ENCODE measurements at places on chromosomes 16 and 17.

DNA sequence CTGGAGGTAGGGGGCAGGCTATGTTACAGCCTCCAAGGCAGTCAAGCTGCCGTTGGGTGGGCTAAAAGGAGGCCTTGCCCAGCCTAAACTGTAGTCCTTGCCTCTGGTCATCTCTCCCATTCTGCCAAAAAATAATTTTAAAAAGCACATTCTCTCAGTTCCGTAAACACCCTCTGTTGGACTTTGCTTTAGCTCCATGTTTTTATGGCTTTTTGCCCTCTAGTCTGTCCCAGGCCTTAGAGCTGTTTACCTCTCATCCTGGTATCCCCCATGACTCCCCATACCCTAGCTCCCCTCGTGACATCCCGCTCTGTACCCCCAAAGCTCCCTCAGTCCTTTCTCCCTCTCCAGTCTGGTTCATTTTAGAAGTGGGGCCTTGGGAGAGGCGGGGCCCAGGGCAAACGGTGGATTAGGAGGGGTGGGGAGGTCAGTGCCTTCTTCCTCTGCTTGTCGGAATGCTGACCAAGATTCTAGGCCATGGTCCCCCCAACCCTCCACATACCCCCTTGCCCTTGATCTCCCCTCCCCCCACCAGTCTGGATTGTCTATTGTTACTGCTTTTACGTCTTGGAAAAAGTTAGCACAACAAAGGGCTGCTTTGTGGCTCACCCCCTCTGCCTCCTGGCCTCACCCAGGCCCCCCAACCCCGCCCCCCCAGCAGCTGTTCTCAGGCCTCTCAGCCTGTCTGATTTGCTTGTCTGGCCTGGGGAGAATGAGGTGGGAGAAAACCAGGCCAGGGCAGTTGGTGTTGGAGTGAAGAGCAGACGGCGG lies 18.4 kb downstream of the GJD3 start:
- no peak for DNase-seq

DNA sequence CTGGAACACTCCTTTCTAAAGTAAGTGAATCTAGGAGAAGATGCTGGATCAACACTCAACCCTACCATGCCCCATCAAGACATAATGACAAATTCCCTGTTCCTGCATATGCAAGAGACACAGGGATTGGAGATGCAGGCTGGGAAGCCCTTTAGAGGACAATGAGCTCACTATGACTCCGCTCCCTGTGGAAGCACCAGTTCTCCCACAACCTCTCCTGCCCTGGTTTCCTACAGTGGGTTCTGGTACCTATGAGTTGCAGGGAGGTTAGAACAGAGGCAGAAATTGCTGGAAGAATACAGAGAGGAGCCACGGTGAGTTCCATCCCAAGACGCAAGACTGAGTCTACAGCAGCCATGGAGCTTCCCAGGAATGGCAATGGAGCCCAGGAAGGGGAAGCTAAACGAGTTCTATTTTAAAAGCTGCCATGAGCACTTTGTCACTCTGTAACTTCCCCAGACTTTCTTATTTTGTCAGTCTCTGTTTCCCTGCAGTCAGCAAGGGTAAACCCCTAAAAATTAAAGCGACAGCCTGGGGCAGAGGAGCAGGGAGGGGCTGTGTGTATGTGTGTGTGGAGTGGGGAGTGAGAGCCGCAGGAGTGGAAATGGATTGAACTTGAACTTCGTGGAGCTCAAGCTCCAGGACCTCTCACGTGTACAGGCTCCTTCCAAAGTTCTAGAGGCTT lies 42.3 kb upstream of the PIK3R6 start:
- no peak for DNase-seq

GRCh38 chr17:28946239-28946638 lies 5.1 kb downstream of the PHF12 start:
- DNase-seq, result no peak

DNA sequence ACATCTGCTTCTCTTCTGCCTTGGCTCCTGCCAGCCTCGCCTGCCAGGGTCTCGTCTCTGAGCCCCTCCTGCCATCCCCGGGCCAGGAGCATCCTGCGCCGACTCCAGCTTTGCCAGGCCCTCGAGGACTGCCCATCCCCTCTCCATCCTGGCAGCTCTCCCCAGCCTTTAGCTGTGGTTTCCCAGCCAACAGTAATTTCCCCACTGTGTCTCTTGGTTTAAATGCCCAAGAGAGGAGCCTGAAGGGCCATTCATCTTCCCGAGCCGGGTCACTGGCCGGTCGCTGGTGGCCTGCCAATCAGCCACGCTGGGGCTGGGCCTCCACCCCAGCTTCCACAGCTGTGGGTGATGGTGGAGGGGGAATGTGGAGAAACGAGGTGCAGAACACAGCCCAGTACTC lies 47.8 kb downstream of the MRC2 start:
- DNase-seq, result no peak

GRCh38 chr16:30084816-30085159 lies 6.9 kb downstream of the TBX6 start:
- no peak for DNase-seq

DNA sequence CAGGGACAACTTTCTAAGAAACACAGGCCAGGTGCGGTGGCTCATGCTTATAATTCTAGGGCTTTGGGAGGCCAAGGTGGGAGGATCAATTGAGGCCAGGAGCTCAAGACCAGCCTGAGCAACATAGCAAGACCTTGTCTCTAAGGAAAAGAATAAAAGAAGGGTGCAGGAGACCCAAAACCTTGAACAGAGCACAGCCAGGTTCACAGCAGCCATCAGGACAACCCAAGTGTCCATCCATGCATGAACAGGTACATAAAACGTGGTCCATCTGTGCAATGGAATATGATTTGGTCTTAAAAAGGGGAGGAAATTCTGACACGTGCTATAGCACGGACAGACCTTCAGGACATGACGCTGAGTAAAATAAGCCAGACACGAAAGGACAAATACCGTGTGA lies 91.0 kb downstream of the PGS1 start:
- DNase-seq, result no peak

DNA sequence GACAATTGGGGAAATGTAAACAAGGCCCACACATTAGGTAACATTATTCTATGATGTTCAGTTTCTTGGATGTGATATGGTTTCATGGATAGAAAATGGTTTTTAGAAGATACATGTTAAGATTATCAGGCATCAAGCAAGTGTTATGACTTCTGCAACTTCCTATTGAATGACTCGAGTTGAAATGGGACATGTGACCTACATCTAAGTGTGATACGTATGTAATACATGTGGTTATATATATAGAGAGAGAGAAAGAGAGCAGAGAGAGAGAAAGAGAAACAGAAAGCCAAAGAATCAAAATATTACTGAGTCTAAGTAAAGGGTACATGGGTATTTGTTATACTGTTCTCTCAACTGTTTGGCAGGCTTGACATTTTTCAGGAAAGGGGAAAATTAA lies 1.7 kb downstream of the TMEM170A start:
- DNase-seq, result no peak

DNA sequence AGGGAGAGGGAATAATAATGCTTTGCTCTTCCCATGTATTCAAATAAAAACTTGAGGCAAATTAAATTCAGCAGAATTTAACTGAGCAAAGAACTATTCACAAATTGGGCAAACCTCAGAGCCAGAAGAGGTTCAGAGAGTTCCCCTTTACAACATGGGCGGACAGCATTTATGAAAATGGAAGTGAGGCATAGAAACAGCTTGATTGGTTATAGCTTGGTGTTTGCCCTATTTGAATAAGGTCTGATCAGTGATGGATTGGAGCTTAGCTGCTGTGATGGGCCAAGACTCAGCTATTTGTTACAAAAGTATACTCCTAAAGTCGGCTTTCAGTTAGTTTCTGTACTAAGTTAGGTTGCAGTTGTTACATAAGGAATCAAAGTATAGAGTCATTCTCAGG lies 63.0 kb downstream of the TMEM100 start:
- DNase-seq, result no peak

DNA sequence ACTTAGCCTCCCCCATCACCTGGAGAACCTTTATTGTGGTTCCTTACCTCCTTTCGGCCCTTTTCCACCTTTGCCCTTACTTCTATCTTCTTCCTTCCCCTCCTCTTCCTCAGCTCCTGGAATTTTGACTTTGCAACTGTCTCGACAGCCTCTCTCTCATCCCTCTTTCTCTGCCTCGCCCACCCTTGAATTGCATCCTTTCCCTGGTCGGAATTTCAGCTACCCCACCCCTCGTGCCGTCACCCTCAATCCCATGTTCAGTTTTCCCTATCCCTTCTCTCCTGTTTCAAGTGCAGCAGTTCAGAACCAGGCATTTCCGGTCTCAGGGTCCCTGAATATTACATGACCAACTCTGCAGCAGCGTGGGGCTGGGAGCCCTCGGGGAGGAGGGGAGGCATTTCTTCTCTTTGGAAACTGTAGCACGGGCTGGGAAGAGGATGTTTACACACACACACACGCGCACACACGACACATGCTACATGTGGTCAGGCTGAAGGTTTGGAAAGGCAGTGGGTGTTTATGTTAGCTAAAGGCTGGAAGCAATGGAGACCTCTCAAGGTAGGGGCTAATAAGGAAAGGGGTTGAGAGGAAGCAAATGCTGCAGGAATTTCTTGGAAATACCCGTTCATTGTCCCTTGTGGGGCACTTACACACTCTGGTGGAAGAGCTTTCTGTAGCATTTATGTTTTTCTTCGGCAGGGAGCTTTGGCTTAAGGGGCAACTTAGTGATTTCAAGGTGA lies 971 bp downstream of the MINK1 start:
- no peak for DNase-seq

- DNase-seq, result peak; percentile 10
These were observed 69.2 kb upstream of the CES5A start for GRCh38 chr16:55944377-55944802.

DNA sequence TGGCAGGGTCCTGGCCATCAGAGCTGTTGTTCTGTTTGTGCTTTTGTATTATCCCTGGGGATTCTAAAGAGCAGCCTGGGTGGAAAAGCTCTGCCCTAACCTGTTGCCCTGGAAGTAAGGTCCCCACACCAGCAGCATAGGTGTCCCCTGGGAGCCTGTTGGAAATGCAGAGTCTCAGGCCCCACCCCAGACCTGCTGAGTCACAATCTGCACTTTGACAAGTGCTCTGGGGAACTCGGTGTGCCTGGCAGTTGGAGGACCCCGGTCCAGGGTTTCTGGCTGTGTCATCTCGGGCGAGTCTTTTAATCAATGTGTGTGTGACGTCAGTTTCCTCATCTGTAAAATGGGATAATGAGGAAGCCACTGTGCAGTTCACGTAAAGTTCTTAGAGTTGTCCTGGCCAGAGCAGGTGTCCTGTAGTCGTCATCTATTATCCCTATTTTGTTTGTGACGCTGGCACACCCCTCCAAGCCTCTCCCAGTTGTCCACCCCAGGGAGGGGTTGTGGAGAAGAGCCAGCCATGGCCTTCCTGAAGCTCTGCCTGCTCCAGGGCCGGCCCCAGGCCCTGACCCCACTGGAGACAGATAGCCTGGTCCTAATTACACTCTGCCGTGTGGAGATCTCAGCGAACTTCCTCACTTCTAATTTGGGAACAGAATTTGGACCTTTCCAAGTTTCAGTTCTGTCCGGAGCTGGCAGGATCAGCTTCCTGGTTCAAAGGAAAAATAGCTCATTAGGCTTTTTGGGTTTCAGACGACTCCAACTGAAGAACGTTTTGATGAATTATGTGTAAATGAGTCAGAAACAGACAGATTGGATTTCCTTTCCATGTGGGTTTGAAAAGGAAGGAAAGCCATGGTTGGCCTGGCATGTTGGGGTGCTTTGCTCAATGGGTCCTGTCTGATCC lies 295.7 kb upstream of the FOXF1 start:
- no peak for DNase-seq

DNA sequence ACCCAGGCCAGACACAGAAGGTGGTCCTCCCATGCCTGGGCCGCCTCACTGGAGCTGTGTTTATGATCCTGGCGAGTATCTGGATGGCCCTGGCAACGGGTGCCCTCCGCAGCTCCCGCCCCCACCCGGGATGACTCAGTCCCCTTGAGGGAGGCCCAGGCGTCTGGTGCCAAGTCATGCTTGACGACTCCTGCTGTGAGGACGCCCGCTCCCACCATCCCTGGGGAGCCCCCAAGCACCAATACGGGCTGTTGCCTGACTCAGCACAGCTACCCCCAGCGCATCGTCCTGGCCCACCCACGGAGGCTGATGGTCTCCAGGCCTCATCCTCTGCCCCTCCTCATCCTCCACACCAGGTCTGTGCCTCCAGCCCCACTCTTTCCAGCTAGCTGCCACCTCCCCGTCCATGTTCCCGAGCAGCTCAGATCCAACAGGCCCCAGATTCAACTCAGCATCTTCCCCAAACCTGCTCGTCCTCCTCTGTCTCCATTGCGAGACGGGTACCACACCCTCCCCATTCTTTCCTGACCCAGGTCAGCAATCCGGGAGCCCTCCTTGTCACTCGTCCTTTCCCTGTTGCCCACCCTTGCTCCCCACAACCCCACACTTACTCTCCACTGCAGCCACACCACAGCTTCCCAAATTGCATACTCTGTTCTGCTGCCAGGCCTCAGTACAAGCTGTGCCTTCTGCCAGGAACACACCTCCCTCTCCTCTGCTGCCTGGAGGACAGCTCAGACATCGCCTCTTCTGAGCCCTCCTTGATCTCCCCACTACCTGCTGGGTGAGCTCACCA lies 2.6 kb downstream of the CAMKK1 start:
- no peak for DNase-seq

- no peak for DNase-seq
These were observed 151.3 kb downstream of the C16orf78 start for GRCh38 chr16:49524947-49525315.

- peak; percentile 26 for DNase-seq
These were observed 1.1 kb upstream of the TFAP4 start for GRCh38 chr16:4273858-4274311.

- no peak for DNase-seq
These were observed 48.3 kb downstream of the ARHGAP23 start for GRCh38 chr17:38476549-38476948.

DNA sequence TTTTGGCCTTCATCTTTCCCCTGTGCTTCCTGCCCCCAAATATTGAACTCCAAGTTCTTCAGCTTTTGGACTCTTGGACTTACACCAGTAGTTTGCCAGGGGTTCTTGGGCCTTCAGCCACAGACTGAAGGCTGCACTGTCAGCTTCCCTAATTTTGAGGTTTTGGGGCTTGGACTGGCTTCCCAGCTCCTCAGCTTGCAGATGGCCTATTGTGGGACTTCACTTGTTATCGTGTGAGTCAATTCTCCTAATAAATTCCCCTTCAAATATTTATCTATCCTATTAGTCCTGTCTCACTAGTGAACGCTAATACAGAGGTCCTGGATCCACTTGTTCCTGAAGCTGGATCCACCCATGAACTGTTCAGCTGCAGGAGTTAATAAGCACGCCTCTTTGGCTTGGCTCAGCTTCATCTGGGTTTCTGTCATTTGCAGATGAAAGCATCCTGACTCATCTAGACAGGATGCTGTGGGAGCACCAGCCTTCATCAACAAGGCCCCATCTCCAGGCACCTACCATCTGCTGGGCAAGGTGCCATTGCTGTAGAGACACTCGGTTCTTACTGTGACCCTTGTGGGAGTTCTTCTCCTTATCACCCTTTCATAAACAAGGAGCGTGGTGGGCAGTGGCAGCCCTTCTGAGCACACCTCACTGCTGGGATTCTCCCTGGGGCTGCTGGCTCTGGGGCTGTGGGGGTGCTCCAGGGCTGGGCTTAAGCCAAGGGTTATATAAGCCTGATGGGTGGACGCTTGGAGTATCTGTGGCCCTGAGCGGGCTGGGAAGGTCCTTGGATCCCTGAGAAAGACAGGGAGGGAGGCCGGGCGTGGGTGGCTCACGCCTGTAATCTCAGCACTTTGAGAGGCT lies 23.1 kb downstream of the LAT start:
- no peak for DNase-seq

- peak; percentile 23 for DNase-seq
These were observed 2.0 kb downstream of the RBBP6 start for GRCh38 chr16:24541233-24541933.

- no peak for DNase-seq
These were observed 68.8 kb downstream of the LITAF start for GRCh38 chr16:11517961-11518360.
